ENCODE measurements at places on chromosomes 4 and X.

DNA sequence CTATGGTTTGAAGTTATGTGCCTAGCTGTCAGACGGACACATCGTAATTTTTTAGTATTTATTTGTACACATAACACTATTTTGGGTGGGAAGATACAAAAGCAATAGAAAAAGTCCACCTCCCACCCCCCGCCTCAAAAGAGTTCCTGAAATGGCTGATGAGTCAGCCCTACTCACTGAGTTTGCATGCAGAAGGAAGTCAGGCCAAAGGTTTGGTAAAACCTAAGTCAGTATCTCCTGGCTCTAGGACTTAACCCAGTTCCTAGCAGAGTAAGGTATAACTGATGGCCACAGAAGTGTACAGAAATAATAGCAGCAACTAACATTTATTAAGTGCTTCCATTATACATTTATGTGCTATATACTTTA is 2.9 kb upstream of the KLHL2 start:
- DNase-seq = no peak

DNA sequence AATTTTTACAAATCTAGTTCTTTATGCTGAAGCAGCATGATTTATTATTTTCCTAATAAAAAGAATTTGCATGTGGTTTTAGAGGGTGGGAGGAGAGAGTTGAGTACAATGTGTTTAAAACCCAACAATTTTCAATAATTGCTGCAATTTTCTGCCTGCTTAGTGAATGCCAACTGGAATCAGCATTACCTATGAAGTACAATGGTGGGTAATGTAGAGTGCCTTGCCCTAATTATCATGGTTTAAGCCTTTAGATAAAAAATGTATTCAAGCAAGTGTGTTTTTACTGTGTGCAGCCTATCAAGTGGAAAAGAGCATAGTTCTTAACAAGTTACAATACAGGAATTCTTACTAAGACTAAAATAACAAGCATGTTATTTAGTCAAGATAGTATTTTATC is 77.9 kb upstream of the ANKRD50 start:
- no peak for DNase-seq

DNA sequence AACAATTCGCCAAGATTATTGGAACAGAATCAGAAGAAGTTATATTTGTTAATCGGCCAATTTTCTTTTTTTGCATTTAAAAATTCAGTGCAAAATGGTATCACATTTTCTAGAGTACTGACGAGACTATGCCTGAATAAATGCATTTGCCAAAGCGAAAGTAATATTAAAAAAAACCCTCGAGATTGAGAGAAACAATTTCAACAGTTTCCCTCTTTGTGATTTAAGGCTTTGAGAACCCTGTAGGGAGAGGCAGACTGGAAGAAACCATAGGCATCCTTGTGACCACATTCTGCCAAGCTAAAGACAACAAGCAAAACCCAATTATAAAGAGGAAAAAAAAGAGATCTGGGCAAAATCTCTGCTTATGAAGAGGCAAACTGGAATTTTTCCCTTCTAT is 218.1 kb upstream of the GK2 start:
- no peak for DNase-seq

GRCh38 chr4:68724922-68725321 is 54.5 kb upstream of the UGT2B15 start:
- DNase-seq = no peak

DNA sequence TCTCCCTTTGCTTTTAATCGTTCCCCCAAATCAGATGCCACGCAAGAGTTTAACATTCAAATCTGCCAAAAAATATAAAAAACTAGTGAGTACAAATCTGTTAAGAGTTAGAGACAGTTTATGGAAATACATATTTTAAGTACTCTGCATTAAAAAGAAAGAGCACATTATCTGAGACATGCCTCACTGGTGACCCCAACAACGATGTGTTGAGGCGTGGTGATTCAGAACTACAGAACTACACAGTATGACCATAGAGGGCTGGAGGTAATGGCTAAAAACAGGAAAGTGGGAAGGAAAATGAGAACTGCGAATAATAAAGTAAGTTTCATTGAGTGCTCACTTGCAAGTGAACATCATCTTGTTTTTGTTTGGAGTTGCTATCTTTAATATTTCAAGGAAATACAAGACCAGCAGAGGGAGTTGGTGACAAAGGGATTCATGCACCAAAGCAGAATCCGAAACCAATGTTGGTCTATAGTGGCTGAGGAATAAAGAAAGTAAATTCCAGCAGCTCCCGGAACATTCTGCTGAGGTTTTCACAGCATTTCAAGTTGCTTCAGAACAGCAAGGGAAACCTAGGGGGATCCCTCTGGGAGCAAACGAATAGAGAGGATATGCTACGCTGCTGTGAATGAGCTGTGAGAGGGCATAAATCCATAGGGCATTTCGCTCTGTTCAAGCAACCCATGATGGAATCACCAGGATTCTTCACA is 92.2 kb downstream of the DCHS2 start:
- DNase-seq = no peak

DNA sequence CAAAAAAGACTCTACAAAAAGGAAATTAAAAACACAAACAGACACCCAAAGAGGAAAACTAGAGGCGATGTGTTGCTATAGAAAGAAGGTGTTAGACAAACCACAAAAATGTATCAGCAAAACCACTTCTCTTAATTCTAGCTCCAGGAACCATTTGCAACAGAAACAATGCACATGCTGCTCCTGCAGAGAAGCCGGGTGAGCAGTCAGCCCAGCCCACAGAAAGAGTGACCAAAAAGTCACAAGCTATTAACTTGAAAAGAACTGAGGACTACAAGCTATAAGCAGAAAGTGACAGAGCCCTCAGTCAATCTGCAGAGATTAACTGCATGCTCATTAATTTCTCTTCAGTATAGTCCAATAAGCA is 96.2 kb upstream of the KLHL13 start:
- DNase-seq = no peak

GRCh38 chr4:24594887-24595286 is 10.5 kb upstream of the DHX15 start:
- no peak for DNase-seq

- DNase-seq = no peak
These were observed 590.8 kb downstream of the SPRY1 start for GRCh38 chr4:123987408-123987807.
